Hematopoietic multipotent progenitor cell treated with erythropoietin and hydrocortisone succinate and interleukin-3 and kit ligand, for 15 days (in vitro differentiated cells): ENCODE measurements at places on chromosomes 3 and 15.

GRCh38 chr3:156705761-156706616 is 31.6 kb downstream of the TIPARP start:
- DNase-seq: no peak

- DNase-seq: no peak
Measured at GRCh38 chr3:57545636-57546268, 1.6 kb upstream of the DNAH12 start.

DNA sequence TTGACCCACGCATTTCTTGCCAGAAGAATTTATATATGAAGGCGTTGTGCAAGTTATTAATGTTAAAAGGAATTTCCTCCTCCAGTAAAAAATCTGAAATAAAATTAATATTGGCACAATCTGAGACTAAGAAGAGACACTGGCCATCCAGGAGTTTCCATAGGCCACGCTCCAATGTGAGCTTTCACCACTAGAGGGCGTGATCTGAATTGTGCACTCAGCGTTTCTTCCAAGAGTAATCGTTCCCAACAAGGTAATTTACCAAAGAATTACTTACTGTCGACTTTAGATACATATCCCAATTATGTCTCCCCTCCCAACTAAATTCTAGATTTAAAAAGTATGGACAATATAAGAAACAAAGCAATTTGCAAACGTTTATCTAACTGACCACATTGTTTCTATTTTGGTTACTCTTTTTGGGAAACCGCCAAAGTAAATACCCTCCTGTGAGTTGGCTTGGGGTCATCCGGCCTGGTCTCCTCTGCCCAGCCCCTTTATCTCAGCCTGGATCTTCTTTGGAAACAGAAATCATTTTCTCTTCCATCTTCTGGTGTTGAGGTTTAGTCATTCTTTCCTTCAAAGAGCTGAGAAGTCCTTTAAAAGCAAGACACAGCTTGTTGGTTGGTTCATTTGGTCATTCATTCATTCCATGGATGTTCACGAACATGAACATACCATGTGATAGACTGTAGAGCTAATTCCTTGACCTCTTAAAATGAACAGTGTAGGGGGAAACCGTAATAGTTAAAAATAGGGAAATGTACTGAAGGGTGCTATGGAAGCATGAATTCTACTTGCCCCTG is 26.2 kb downstream of the POLR2M start:
- peak; percentile 59 for DNase-seq

DNA sequence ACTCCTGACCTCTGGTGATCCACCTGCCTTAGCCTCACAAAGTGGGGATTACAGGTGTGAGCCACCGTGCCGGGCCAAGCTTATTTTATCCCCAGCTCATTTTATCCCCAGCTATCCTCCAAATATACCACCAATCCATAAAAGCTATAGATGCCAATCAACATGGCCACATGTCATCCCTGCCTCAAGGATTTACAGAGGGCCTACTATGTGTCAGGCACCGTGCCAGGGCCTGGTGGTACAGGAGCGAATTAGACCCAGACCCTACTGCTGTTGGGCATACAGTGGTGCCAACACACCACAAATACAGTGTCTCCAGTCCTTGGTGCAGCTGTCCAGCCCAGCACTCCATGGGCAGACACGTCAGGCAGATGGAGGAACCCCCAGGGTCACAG is 73.4 kb downstream of the SCN5A start:
- no peak for DNase-seq

DNA sequence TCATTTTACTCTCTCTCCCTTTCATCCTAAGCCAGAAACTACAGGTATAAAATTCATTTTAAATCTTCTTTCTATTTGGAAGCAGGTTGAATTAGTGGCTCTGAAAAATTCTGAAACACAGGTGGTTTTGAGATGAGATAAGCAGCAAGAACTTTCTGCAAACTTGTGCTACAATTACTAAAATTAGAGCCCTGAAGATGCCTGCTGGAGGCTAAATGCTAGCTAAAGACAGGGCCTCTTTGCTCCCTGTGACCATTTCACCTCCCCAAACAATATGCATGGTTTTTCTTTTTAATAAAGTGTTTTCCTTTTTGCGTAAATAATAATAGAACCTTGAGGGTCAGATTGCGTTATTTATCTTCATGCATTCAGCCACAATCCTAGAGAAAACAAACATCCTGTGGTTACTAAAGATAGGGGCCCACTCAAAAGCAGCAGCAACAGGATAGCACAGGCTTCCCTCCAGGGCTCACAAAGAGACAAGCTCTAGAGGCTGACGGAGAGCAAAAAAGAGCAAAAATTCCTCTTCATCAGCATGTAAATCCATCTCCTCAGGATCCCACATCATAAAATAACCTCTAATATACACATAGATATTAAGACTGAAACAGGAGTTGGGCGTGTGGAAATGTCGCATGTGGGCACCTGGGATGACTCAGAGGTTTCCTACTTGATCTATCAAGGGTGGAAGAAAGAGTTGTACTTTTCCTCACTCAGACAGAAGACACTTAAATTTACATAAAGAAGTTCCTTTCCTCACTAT is 26.5 kb upstream of the CP start:
- no peak for DNase-seq

DNA sequence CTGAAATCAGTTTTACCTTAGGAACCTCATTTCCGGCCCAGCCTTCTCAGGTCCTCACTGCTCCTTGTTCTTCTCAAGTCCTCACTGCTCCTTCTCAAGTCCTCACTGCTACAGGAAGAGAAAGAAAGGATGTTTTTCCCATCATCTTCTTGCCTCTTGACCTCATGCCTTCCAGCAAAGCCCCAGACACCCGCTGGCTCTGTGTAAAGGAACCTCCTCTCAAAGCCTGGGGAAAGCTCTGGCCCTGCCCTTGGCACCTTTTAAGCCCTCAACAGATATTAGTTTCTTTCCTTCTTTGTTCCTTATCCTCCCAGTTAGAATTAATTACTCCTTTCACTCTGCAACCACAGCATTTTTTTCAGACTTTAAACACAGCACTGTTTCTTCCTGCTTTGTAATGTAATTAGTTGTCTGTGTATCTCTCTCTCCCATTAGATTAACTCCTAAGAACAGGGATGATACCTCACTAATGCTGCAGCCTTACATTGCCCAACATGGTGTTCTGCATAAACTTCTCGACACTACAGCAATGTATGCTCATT is 4.0 kb upstream of the WDR49 start:
- DNase-seq: no peak

- no peak for DNase-seq
Measured at GRCh38 chr3:50136714-50137405, 18.3 kb upstream of the SEMA3F start.

DNA sequence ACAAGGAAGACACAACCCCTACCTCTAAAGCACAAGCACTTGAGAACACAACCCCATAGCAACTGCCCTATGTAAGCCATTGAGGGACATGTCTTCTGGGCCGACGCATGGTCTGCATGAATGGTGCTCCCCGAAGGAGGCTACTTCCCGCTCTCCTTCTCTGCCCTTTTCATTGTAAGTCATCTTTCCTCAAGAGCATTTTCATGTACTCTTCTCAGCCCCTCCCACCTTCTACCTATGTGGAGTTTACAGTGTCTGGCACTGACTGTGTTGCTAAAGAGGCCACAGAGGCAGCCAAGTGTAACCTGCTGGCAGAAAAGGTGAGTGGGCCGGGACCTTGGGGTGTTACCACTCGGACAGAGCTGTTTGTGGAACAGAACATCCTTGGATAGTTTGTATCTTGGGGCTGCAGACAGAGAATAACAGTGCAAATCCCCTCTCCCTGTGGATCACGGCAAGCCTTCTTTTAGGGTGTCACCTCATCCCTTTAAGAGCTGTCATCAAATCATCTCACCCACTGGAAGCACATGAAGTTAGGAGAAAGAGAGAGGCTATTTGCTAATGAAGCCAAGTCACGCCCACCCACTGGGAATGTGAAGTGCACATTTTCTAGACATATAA is 5.6 kb downstream of the AHSG start:
- no peak for DNase-seq

DNA sequence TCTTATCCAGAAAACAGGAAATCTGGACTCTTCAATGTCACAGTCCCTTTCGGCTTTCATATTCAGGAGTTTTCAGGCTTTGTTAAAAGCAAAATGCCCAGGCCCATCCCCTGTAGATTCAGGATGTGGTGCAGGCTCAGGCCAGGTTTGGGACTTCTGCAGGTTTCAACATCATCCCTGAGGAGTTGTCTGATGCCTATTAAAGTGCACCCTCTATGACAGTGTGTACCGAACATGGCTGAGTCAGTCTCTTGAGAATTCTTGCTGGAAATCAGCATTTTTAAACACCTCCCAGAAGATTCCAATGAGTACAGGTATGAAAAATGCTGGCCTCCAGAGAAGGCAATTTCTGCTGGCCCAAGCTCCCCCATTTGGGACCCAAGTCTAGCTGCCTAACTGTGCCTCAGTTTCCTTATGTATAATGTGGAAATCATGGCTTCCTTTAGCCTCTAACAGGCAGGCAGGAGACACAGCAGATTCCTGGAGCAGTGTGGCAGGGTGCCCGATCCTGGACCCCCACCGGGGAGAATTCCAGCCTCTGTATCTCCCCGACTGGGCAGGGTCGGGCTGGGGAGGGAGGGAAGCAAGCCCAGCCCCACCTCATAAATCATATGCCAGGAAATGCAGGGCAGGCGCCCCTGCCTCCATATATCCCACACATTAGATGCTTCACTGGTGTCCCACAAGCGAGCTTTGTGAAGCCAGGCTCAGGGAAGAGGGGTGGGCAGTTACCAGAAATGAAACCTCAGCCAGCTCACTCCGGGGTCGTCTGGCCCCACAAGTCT is 44.4 kb upstream of the SLC6A11 start:
- no peak for DNase-seq

DNA sequence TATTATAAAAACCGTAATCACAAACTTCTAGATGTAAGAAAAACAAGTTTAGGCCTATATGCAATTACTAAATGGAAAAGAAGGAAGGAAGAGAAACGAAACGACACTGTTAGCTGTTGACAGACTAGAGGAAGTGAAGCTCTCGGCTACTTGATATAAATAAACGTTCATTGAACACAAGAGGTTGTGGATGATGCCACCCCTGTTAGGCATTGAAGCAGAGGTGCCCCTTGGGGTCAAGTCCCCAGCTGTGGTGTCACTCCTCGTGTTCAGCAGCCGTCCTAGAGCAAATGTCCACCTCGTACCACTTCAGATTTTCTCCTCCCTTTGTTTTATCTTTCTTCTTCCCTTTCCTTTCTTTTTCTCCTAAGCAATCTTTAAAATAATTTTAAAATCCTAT is 146.5 kb upstream of the UBE2E1 start:
- no peak for DNase-seq

- no peak for DNase-seq
Measured at GRCh38 chr3:19030522-19030839, 117.8 kb upstream of the KCNH8 start.
